ENCODE measurements at places on chromosomes 1 and 21. TPM values are rescaled to one million over a fixed set of nuclear protein-coding genes. Genes with fewer than 3 reads are reported as not detected.

PTGFRN gene
- total RNA-seq, result 60.0 TPM

DPT gene
- total RNA-seq, result not detected

STUM gene
- total RNA-seq, result not detected

TMEM269 gene
- total RNA-seq, result not detected

DMBX1 gene
- not detected for total RNA-seq

IGSF5 gene
- total RNA-seq, result 0.11 TPM

GNG12 gene
- 134 TPM for total RNA-seq

DNA sequence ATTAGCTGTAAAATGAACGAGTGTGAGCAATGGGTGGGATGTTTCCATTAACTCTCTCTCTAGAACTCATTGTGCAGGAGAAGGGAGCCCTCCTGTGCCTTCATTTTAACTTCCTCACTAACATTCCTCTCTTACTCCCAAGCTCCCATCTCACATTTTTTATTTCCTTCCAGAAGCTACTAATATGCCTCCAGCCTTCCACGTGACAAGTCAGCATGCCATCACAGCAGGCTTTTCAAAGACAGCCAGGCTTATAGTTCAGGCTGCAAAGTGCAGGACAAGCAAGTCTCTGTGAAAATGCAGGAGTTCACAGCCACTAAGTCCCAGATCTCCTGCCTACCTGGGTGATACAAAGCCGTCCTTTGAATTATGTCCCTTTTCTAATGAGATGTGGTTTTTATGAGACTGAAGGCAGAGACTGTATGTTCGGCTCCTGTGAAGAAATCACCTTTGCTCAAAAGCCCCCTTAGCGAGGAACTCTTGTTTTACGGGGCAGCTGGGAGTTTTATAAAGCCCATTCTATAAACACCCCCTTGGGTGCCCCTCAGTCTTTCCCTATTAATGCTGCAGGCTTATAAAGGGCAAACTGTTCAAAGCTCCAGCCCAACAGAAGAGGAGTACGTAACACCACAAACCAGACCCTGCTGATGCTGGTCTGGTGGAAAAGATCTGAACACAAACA is 14.8 kb upstream of the ANGPTL7 start:
- DNase-seq, result no peak

- peak; percentile 64 for DNase-seq
Measured at GRCh38 chr1:20358761-20359263, 68.1 kb downstream of the VWA5B1 start.

DNA sequence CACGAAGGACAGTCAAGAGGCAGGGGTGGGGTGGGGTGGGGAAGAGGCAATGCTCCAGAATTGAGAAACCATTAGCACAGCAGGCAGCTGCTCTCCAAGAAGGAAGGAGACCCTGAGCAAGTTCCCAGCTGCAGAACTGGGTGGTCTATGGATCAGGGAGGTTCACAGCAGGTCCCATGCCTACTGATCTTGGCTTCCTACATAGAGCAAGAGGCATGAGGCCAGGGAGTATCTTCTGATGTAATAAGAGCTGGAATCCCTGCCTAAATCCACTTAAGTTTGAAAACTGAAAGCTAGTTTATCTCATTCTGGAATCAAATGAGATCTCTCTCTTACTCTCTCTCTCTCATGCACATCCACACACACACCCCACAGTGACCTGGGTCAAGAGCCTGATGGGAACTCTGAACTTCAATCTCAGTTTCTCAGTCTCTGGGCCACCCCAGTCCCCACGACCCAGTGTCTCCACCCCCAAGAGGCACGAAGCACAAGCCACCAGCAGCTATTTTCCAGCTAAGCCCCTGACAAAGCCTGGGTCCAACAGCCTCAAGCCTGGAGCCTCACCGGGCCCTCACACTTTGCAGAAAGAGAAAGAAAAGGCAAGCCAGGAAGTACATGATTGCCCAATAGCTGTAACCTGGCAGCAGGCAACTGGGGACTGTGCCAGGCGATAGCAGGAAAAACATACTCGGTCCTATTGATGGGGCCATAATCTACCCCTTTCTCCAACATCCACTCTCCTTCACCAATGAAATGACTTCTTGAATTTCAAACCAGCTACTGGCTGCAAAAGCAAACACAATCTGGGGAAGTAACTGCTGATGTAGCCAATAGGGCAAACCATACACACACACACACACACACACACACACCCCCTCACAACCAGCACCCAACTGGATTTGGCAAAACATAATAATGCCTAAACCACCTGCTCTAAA is 2.2 kb downstream of the NUAK2 start:
- DNase-seq, result peak; percentile 22

- no peak for DNase-seq
Measured at GRCh38 chr21:26471099-26471471, 102.0 kb downstream of the CYYR1 start.

DNA sequence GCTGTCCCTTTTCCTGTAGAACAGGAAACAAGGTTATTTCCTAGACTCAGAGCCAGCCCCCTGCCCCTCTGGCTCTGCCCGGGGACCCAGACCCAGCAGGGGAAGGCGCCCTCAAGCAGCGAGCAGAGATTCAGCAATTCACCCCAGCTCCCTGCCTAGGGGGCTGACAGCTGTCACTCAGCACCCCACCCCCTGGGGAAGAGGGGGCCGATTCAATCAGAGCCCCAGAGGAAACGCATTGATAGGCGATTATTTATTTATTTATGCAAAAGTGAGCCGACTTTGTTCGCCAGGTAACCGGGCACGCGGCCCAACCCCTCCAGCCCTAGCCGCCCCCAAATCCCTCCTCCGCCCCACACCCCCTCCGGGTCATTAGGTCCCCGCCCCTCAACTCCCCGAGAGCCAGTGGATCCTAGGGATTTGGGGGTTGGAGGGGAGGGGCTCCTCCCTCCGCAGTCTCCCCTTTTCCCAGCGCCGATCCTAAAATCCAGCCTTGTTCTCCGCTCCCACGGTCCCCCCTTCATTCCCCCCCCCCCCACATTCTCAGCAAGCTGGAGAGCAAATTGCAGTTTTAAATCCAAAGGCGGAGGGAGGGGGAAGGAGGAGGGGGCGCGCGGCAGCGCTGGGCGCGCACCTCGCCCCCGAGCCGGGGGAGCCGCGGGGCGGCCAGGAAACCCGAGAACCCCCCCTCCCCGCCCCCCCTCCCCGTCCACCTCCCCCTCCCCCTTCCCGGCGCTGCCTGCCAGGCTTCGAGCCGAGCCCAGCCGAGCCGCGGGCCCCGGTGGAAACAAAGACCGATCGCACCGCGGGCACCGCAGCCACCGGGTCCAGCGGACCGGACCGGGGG is 1.3 kb downstream of the AHDC1 start:
- peak; percentile 46 for DNase-seq

- no peak for DNase-seq
Measured at GRCh38 chr1:236269439-236269838, 12.3 kb downstream of the ERO1B start.

- DNase-seq, result peak; percentile 96
Measured at GRCh38 chr1:172826096-172826741, 167.3 kb downstream of the FASLG start.

- DNase-seq, result no peak
Measured at GRCh38 chr1:154476791-154477190, 25.2 kb upstream of the TDRD10 start.

DNA sequence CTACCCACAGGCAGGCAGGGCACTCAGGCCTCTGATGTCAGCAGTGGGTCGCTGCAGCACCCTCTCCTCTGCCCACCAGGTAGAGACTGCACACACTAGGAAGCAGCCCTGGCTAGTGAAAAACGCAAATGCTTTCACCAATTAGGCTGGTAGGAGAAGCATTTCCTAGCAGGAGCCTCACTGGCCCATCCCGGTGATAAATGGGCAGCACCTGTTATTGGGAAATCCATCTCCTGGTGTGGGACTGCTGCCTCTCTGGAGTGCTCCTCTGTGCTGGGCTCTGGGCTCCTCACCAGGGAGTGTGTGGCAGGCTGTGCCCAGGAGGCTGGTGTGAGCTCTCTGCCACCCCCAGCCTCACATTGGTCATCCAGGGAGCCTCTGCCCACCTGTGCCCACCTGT is 28.6 kb downstream of the LRP8 start:
- peak; percentile 75 for DNase-seq

GRCh38 chr1:209850342-209850979 is 22.7 kb downstream of the UTP25 start:
- peak; percentile 39 for DNase-seq

DNA sequence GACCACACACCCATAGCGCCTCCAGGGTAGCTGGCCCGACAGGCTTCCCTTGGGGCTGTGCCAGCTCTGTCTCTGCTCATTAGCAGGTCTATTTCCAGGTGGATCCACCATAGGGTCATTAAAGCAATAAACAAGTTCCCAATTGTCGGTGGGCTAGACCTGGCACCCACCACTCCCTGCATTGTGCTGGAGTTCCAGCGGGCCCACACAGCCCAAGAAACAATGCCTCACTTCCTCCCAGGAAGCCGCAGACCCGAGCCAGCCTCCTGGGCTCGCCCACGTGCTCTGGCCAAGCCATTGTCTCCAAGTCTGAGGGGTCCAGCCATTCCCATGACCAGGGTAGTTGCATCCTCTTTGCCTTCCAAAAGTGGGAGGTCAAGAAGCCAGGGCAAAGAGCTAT is 27.5 kb upstream of the SOX13 start:
- DNase-seq, result no peak

- DNase-seq, result no peak
Measured at GRCh38 chr1:108097018-108097417, 103.1 kb downstream of the SLC25A24 start.

GRCh38 chr1:43605766-43606165 is 44.2 kb upstream of the KDM4A start:
- no peak for DNase-seq

GRCh38 chr1:3746389-3746829 is 5.8 kb upstream of the CCDC27 start:
- DNase-seq, result no peak

GRCh38 chr1:232398823-232399222 is 231.1 kb downstream of the SIPA1L2 start:
- DNase-seq, result no peak

DNA sequence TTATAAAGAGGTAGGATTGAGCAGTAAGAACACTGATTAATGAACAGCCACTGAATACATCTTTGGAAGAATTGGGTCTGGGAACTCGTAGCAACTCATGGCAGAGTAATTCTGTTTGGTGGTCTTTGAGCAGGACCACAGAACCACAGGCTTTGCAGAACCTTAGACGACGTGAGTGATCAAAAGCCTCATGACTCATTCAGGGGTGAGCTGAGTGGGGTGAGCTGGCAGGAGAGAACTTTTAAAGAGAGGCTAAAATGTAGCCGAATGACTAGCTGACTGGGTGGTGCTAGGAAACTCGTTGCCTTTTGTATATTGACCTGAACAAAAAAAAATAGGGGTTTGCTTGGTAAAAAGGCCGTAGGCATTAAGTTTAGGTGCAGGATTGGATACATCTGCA is 313.8 kb downstream of the TGFB2 start:
- peak; percentile 96 for DNase-seq

- DNase-seq, result no peak
Measured at GRCh38 chr1:115006191-115006590, 23.4 kb upstream of the TSHB start.

DNA sequence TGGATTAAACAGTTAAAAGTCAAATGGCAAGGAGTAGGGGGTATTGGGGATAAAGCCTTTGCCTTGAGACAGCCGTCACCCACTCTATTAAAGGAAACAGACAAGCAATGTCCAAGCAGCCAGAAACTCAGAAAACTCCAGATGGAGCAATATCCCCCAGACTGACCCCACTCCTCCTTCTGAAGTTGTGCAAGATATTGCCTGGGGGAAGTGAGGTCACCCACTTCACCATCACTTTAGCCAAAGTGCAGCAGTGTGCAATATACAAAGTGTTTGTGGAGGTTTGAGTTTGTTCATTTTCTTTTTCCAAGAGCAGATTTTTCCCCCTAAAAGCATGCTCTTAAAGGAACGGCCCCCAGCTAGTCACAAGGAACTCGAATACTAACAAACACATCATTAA is 125.1 kb downstream of the ETS2 start:
- DNase-seq, result no peak

DNA sequence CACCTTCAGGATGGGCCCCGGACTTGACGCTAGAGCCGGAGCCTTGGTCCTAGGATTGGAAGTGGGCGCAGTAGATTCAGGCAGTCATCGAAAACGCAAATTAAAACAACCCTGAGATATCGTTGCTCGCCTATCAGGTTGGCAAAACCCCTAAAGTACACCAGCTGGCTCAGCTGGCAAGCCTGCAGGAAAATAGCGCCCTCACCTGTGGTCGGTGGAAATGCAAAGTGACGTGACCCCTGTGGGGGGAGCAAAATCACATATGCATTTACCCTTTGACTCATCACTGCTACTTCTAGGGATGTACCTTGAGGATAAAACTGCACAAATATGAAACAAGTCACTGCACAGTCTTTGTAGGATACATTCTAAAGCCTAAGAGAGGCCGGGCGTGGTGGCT is 170.3 kb upstream of the TMEM51 start:
- DNase-seq, result no peak

DNA sequence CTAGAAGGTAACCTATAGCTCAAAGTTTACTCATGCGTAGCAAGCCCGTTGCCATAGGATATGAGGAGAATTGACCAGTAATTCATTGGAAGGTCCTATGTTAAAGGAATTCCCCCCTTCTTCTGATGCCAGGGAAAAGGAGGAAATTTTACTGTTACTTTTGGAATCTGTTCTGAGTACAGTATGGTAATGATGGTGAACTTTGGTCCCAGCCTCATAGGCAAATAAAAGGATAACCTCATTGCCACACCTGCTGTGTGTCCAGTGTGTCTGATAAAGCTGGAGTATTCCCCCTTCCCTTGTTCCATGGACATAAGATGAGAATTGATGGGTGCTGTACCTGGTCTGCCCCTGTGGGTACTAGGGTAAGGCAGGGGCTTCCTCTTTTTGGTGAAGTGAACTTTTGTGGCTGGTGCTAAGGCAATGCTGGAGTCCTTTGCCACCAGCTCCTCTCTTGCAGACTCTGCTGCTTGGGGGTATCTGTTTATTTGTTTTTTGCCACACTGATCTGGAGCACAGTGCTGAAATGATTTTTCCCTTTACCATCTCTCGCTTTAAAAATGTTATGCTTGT is 22.2 kb downstream of the MPZ start:
- no peak for DNase-seq

DNA sequence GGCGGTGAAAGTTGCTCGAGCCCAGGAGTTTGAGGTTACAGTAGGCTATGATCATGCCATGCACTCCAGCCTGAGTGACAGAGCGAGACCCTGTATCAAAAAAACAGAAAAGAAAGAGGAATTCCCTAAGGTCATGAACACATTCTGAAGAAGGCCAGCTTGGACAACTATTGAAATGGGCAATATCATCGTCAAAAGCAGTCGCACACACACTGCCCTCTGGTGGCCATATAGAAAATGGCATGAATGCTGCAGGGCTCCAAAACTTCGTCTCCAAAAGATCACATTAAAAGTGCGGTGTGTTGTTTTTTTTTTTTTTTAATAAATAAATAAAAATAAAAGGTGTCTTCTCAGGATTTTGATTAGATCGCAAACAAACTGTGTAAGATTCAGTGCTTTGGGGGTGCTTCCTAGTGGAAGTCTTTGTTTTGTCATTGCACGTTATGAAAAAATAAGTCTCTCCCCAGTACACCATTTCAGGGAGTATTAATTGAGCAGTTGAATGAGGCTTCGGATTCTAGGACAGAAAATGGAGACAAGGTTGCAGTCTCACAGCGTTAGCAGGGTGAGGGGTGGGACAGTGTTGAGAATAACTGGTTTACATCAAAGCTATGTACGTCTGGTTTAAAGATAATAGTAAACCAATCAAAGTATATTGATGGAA is 87.5 kb upstream of the FMN2 start:
- DNase-seq, result peak; percentile 37
